Testis (tissue), 5 donors: ENCODE measurements at places on chromosomes 3 and 15. TPM values are rescaled to one million over a fixed set of nuclear protein-coding genes. Genes with fewer than 3 reads are reported as not detected.
A peak's percentile ranks its signal among the peaks of the same experiment; 100 is the strongest.

The ZBTB47 gene
- 18.1 TPM for polyA plus RNA-seq

- no peak for DNase-seq
These were observed 408.1 kb upstream of the ZNF385D start for GRCh38 chr3:22159004-22159695.

- DNase-seq: no peak
These were observed 557.2 kb downstream of the NR2F2 start for GRCh38 chr15:96887730-96888129.

DNA sequence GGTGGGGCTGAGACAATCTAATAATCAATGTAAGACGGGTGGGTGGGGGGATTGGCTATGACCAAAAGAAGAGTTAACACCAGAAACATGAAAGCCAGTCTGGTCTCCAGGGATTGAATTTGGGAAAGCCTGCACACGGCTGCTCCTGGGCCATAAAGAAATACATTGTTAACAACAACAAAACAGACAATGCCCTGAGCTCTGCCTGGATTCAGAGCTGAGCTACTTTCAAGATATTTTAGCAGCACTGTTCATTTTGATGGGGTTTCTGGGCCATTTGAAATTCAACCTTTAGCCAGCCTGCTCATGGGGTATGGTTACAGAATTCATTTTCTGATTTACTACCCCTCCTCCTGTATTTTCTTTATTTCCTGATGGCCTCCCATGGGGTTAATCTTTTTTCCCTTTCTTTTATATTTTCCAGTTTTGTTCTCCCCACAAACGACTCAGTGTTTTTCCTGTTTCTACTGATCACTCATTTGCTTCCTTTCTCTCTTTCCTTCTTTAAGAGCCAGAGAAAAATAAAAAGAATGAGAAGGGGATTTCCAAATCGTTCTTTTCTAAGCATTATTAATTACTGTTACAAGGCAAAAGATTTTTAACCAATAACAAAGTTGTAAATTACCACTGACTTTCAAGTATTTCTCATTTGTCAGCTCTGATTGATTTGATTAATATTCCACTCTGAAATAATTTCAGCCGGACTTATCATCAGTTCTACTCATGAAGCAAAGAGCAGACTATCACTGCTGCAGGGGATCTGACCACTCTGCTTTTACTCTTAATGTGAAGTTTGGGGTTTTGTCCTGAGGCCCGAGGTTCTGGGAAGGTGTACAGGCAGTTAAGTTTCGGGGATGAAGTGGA, 19.6 kb downstream of the NR2F2 start:
- no peak for DNase-seq

DNA sequence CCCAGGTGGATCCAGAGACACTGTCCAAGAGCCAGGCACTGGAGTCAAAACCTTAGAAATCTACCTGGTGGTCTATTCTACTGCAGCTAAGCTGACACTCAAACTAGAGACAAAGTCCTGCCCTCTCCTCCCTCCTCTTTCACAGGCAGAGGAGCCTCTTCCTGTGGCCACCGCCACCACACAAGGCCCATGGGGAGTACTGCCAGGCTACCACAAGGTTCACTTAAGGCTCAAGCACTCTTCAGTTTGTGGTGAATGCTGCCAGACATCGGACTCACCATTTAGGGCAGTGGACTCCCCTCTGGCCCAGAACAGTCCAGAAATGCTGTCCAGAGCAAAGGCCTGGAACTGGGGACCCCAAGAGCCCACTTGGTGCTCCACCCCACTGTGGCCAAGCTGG, 160.9 kb downstream of the ADAMTS17 start:
- no peak for DNase-seq

DNA sequence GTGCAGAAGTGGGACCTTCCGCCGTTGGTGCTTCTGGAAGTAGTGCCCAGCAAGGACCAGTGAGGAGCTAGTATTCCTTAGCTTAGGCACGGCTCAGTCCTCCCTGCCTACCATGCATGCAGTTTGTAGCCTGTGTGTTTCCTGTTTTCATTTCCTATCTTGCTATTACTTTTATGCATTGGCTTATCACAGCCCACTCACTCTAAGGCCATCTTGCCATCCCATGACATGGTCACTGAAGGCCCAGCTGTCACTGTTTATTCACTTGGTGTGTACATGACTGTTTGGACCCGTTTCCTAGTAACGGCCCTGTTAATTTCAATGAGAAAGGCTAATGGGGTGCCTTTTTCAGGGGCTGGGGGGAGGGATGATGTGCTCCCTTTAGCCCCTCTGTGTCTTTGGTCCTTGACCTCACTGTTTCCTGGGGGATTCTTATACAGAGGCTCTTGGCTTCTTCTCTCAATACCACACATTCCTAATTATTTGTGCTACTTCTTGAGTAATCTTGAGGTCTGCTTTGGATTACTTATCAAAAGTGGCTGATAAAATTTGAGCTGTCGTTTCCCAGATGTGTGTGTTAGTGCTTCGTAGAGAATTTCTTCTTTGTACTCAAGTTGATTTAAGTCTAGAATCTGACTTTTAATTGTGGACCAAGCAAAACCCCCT, 24.5 kb upstream of the TRAK1 start:
- DNase-seq: no peak

GRCh38 chr15:92958105-92958504, 58.0 kb downstream of the CHD2 start:
- DNase-seq: no peak

The PLCH1 gene
- polyA plus RNA-seq: 32.1 TPM

GRCh38 chr3:61669668-61670299, 108.4 kb downstream of the PTPRG start:
- DNase-seq: no peak

DNA sequence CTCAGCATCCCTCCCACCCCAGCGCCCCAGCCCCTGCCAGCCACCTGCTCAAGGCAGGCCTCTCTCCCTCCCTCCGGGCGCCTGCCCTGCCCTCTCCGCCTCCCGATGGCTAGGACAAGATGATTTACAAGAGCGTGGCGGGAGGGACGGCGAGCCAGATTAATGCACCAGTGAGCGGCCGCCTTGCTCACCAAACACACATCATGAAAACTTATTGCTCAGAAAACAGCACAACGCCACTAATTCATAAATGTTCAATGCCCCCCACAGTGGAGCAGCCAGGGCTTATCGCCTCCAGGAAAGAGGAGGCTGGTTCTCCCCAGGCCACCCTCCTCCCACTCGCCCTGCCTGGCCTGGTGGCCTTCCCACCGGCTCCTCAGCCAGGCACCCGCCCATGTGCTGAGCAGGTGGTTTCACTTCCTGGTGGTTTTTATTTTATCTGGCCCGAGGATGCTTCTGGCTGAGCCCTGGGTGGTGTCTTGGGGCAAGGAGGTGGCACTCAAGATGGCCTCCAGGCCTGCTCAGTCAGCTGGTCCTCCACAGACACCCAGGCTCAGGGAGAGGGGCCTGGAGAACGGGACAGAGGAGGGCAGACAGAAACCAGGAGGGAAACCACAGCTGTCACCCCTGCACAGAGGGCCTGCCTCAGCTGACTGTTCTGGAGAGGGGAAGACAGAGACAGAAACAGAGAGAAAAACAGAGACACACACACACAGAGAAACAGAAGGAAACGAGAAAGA, 284.9 kb downstream of the UACA start:
- no peak for DNase-seq

GRCh38 chr15:37550360-37551024, 383.9 kb upstream of the TMCO5A start:
- no peak for DNase-seq

DNA sequence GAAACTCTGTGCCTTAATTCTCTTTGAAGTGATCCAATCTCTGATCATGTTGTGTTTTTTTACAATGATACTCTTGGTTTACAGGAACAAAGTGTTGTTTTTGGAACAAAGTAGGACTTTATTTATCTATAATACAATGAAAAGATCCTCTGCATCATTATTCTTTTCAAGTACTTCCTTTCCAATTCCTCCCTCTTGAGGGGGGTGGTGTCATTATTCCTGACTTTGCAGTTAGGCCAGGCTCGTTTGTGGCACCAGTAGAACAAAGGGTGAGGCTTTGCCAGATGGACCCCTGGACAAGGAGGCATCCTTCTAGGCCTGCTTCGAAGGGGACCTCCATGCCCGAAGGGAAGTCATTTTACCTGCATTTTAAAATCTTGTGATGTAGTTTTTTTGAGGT, 41.7 kb upstream of the ZBTB38 start:
- no peak for DNase-seq

The GRAMD2A gene
- polyA plus RNA-seq: 3.1 TPM

- no peak for DNase-seq
These were observed 5.6 kb upstream of the TP63 start for GRCh38 chr3:189625572-189625971.

The IL16 gene
- polyA plus RNA-seq: 13.1 TPM

DNA sequence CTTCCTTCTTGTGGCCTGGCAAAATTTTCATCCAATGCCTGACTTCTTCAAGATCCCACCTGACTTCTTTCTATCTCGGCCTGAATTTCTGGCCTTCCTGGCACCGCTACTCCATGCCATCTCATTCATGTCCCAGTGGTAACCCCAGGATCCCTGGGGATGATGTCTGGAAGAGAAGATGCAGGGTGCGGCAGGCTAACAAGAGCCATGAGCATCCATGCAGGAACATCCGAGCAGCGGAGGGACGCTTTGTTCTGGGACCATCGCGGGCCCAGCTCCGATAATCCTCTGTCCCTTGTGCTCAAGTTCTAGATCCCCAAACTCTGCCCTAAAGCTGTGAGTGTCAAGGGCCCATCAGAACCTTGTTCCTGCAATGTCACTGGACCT, 10.9 kb downstream of the MYL3 start:
- DNase-seq: peak; percentile 9

The ALPK3 gene
- polyA plus RNA-seq: 3.0 TPM

The FAM3D gene
- polyA plus RNA-seq: 0.41 TPM
